ENCODE measurements at places on chromosomes 7 and 10. TPM values are rescaled to one million over a fixed set of nuclear protein-coding genes. Genes with fewer than 3 reads are reported as not detected.
A peak's percentile ranks its signal among the peaks of the same experiment; 100 is the strongest.

- DNase-seq: no peak
These were observed 2.4 kb downstream of the H2AZ2 start for GRCh38 chr7:44845451-44845850.

DNA sequence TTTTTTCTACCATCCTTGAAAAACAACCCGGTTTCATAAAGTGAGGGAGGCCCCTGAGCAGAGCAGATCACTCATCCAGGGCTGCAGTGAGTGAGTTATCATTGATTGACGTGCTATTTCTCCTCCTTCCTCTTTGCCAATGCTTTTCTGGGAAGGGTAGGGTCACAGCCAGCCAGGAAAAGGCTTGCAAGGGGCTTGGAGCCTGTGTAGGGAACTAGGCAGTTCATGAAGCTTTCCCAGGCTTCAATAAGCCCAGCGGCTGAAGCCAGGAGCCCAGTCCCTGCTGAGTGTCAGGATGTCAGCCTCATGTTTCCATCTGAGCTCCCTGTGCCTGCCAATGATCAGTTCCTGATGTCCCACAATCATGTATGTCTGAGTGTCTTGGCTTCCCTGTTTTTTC lies 584.7 kb downstream of the GALNT17 start:
- DNase-seq: no peak

GRCh38 chr10:44990965-44991364 lies 9.8 kb upstream of the ZNF22 start:
- no peak for DNase-seq

GRCh38 chr10:132453470-132453861 lies 56.5 kb downstream of the PWWP2B start:
- DNase-seq: no peak

DNA sequence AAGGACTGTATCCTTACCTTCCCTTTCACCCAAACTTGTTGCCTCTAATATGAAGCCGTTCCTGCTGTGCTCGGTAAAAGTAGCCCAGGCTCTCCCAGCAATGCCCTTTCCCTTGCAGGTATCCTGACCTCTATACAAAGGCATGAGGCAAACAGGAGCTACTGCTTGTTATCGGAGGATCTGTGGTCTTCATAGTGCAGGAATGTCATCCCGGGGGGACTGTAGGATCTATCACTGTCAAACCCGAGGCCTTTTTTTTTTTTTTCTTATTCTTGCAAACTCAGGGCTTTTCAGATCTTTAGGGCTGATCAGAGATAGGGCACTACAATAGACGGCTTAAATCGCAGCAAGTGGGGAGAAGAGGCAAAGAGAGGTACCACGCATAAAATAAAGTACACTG lies 1206.6 kb downstream of the TYW1 start:
- DNase-seq: no peak

GRCh38 chr7:99559175-99559915 lies 903 bp downstream of the ZNF655 start:
- no peak for DNase-seq

- DNase-seq: no peak
These were observed 18.6 kb upstream of the SMO start for GRCh38 chr7:129169686-129170440.

DNA sequence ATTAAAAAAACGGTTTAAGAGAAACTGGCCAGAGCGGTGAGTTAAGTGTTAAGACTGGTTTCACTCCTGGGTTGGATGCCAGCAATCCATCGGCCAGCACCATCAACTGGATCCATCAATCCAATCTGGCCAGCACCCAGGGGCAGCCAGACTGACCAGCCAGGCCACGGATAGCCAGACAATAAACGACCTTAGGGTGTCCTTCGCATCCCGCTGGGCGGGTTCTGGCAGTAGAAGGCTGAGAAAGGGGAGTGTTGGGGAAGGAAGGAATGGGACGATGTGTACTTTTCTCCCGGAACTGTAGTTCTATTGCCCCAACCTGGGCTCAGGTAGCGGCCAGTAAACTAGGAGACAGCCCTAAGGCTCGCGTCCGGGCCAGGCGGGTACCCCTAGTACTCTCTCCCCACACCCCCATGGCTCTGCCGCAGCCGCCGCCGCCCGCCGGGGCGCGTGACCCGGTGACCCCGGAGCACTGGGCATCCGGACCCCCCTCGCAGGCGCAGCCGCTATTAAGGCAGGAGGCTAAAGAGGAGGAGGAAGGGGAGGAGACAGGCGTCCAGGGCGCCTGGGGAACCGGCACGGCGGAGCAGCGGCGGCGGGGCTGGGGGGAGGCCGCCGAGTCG lies at the start of gene CASD1:
Gene CASD1 (plus strand): TSS at position 546 of the 623 bp plus-strand sequence. CDS start 276 bp downstream, outside the sequence.
- DNase-seq: no peak

DNA sequence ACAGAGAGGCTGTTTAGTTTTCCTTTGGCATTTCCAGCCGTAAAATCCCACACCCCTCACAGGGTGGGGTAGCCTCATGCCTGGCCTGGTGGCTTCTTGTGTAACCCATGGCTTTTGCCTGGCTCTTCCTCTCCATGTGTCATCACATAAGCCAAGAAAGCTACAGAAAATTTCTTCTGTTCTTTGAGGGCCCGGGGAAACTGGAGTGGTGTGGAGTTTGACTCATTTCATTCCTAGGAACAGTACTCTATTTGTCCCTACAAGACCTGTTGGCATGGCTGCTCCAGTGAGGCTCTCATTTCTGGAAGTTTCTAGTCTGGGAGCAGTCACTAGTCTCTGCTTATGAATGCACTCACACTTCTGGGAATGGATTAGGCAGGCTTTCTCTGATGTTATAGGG lies 523.9 kb downstream of the SUGCT start:
- DNase-seq: peak; percentile 82

- DNase-seq: no peak
These were observed 400.2 kb upstream of the NPVF start for GRCh38 chr7:25628446-25628845.

DNA sequence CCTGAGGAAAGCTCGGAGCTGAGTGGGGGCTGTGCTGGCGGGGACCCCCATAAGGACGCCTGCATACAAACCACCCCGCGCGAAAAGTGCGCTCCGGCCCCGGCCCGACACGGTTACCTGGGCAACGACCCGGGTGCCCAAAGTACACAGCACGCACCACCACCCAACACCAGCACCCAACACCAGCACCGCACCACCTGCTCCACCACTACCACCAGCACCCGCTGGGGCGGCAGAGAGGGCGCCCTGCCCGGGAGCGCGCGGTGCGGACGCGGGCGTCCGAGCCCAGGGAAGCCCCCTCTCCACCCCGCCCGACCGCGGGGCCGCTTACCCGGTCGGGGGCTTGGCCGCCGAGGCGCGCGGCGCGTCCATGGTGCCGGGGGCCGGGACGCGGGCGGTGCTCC lies 345 bp downstream of the COBL start:
- DNase-seq: no peak

ZC3HAV1 gene
- total RNA-seq: 23.7 TPM

ERVW-1 gene
- not detected for total RNA-seq

COBL gene
- total RNA-seq: 51.4 TPM

HSPA12A gene
- 24.5 TPM for total RNA-seq

TRIM56 gene
- 24.2 TPM for total RNA-seq
